ENCODE measurements at places on chromosomes 11 and 22.

- no peak for DNase-seq
Measured at GRCh38 chr11:3840004-3840869, 522 bp downstream of the RHOG start.

DNA sequence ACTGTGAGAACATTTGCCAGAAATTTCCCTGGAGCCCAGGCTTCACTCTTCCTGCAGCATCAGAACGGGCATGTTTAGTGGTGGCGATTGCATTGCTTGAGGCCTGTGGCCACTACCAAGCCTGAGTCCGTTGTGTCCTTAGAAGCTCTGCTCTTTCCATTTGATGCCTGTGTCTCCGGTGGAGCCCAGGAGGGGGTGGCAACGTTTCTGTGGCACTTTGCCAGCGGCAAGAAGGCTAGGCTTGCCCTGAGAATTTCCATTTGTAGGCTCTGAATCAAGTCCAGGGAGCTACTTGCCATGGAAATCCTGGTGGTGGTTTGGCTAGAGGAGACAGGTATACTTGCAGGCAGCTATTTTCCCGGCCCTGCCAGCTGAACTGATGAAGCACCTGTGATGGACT is 47.1 kb downstream of the ADAMTS8 start:
- DNase-seq, result no peak

DNA sequence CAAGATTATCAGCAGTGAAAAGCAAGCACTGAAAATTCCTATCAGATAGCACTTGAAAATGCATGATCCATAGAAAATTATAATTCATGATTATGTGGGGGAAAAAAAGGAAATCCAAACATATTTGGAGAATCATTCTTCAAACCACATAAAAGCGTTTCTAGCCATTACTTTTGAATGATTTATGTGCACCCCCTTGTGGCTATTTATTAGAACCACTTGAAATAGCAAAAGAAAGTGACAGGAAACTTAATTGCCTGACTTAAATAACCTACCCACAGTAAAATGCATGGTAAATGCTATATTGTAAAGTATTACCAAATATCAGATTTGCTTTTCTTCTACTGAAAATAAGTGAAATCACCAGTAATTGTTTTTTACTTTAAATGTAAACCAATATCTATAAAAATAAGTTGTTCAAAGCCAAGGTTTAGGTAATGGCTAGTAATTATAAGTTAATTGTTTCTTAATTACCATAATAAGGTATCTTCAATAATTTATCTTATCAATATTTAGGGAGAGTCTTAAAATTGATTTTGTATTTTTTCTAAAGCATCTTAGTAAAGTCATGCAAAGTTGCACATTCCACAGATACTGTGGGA is 168.5 kb downstream of the ARHGAP42 start:
- peak; percentile 86 for DNase-seq

GRCh38 chr22:49037701-49038245 is 789.9 kb downstream of the BRD1 start:
- no peak for DNase-seq

DNA sequence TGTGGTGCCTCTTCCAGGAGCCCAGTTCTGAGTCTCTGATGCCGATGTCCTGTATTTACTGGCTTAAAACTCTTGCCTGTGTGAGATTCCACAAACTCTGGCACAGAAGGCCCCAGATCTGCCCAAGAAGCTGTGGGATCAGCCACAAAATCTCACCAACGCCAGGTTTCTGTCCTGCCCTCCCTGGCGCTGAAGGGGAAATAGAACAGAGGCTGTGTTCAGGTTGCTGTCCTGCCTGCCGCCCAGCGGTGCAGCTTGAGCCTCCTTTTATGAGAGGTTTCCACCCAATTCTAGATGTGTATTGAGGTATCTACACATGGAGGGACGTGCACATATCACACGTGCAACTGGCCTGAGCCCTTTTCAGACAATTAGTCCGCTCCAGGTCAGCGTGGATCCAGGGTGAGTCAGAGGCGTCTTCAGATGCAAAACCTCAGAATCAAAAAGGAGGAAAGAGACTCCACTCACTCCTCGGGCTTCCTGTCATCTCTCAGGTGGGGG is 2.2 kb downstream of the TMEM80 start:
- no peak for DNase-seq

DNA sequence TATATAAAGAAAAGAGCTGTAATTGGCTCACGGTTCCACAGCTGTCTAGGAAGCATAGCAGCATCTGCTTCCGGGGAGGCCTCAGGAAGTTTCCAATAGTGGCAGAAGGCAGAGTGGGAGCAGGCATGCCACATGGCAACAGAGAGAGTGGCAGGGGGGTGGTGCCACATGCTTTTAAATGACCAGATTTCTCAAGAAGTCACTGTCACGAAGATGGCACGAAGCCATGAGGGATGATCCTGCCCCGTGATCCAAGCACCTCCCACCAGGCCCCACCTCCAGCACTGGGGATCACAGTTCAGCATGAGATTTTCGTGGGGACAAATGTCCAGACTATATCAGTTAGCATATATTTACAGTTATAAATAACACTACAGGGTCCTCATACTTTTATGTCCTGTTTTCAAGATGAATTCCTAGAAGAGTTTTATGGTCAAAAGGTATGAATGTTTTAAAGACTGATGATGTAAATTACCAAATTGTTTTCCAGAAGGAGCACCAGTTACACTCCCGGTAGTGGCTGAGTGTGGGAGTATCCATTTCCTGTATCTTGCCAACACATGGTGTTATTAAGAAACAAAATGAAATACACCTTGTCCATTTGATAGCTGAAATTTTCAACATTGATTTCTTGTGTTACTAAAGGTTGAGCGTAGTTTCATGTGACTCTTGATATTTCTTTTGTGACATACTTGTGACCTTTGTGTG is 19.2 kb downstream of the FAM118A start:
- no peak for DNase-seq

GRCh38 chr22:34113381-34113780 is 193.1 kb upstream of the LARGE1 start:
- DNase-seq, result no peak
